ENCODE measurements at places on chromosomes 5 and 9.

DNA sequence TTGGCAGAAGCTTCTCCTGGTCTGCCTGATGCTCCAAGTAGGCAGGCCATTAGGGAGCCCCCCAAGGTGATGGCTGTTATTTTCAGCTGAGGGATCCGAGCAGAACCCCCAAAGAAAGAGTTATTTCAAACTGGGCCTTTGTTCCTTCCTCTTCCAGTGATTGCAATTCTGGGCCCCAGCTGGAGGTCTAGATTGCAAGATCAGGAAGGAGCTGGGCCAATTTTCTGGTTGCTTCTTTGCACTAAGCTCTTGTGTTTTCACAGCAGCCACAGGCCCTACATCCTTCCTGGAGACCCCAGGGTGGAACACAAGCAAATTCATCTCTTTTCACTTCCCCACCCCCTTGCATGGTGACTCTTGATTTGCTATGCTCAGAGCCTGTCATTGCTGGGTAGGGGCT, 215.0 kb downstream of the SEMA6A start:
- no peak for DNase-seq

GRCh38 chr5:115366223-115366622, 69.8 kb upstream of the CCDC112 start:
- no peak for DNase-seq

DNA sequence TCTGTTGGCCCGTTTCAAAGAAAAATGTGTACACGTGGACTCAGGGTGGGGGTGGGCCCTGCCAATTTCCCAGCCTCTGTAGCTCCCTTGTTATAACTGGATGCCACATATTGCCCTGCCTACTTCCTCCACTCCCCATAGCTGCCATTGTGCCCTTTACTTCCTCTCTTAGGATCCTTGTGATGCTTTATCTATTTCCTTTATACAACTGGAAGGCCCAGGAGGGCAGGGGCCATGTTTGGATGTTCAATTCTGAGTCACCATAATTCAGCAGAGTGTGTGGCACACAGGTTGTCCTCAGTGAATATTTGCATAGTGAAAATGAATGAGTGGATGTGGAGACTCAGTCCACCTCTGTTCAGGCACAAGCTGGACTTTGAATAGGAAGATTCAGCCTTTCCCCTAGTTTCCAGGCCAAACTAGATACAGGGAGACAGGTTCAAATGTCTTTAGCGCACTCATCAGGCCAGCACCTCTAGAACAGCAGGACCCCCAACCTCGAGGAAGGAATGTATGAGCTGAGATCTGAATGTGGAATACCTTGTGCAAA, 10.6 kb upstream of the FEM1C start:
- no peak for DNase-seq

- DNase-seq: no peak
Observed at GRCh38 chr9:113483676-113484257, 20.2 kb downstream of the RGS3 start.

- DNase-seq: no peak
Observed at GRCh38 chr9:5586391-5586802, 42.5 kb upstream of the RIC1 start.

DNA sequence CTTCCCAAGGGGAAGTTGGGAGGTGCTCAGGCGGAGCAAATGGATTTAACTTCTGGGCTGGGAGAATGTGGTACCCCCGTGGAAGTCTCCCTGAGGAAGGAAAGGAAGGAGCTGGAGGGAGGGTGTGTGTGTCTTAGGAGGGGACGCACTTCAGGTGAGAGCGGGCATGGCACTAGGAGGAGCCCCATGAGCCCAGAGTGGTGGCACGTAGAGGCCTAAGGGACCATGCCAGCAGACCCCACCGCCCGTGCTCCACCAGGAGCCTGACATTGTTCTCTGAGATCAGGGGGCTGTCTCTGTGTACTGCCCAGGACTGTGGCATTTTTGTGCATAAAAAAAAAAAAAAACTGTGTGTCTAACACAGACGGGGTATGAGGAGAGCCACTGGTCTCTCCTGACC, 18.5 kb upstream of the AHRR start:
- no peak for DNase-seq

- no peak for DNase-seq
Observed at GRCh38 chr5:115507681-115508080, 36.9 kb downstream of the FEM1C start.
